ENCODE measurements at places on chromosomes 11 and 22.

- no peak for DNase-seq
Measured at GRCh38 chr11:61950035-61950547, at the start of gene BEST1. TSS of gene BEST1 (plus strand) at chr11:61950351. CDS start at chr11:61951807, 1,456 bp downstream.

GRCh38 chr11:104798789-104799188 is 99.5 kb downstream of the CASP12 start:
- no peak for DNase-seq

DNA sequence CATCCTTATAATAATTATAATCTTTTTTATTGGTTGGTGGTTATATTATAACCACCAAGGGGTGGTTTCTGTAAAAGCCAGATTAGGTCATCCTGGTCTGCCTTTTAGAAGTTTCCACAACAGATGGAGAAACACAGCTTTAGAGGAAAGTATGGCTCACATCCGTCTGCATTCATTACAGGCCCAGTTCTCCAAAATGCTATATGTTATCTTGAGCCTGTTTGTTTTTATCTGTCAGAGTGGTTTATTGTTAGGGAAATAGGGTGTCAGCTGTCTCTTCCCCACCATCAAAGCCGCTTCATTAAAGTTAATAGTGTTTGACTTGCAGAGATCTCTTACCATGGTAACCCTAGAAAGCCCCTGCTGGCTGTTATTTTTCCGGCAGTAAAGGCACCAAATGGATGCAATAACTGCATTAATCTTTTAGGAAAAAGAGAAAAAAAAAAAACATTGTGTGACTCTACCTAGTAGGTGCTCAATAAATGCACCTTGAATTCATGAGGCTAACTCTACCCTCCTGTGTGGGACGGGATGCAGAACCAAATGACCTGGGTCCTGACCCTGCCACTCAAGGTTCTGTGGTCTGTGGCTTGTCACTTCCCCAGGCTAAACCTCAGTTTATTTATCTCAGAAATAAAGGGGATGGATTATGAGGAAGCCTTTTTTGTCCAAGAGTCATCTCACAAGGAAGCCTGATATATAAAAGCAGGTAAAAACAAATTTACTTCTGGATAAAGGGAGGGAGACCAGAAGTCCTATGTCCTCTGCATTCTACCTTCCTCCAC is 118.3 kb downstream of the WT1 start:
- no peak for DNase-seq

DNA sequence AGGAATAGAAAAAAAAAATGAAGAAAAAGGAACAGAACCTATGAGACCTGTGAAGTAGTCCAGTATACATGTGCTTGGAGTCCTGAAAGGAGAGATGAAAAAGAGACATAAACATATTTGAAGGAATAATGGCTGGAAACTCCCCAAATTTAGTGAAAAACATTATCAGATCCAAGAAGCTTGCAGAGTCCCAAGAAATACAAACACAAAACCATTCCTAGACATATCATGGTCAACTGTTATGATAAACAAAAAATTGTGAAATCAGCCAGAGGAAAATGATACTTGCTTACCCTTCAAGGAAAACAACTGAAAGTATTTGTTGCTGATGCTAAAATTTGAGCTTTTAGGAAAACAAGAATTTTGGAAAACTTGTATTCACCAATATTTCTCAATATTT is 250.1 kb downstream of the DDX10 start:
- no peak for DNase-seq

DNA sequence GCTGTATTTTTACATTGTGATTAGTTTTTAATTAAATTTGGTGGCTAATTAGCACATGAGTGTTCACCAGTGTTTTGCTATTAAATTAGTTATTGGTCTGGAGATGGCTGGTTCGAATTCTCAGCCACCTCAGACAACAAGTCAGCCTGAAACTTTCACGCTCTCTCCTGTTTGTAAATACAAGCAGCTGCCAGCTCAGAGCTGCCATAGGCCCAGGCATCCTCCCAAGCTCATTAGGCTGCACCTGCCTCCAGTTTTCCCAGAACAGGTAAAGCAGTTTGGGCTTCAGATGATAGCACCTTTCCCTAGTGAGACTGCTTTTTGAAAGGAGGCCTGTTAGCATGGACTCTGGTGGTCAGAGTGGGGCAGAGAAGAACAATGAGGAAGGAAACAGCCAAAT is 156.8 kb downstream of the NAV2 start:
- DNase-seq = no peak

GRCh38 chr11:27319072-27319471 is 43.9 kb downstream of the CCDC34 start:
- no peak for DNase-seq

GRCh38 chr11:112229746-112230433 is 3.7 kb downstream of the PTS start:
- DNase-seq = no peak

DNA sequence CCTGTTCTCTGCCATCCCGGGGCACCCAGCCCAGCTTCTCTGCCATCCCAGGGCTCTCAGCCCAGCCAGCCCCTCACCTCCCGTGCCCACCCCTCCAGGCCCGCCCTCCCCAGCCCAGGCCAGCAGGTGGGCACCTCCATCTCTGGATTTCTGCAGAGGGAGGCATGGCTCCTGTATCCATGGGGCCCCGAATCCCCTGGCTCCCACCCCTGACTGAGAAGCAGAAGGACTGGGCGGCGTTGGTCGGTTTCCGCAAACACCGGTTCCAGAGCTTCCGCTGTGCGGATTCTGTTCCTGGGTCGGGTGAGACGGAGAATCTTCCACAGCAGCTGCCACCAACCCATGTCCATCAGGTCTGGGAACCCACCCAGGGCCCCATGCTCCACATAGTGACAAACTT is 240.3 kb downstream of the BRD1 start:
- peak; percentile 7 for DNase-seq

DNA sequence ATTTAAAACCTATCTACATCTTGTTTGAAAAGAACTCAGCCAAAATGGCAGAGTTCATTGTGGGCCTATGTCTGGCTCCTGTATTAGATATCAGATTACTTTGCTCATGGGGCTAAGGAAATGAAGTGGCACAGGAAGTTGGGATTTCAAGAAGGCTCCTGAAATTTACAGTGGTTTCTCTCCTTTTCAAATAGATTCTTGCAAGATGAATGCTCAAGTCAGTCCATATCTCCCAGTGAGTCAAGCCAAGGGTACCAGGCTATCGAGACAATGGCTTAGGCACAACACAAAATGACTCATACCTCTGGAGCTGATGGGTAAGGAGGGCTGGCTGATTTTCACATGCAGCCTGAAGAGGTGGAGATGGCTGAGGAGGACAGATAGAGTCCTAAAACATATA is 24.1 kb upstream of the APOA1 start:
- no peak for DNase-seq

- no peak for DNase-seq
Measured at GRCh38 chr11:93820847-93821246, 29.6 kb downstream of the VSTM5 start.

DNA sequence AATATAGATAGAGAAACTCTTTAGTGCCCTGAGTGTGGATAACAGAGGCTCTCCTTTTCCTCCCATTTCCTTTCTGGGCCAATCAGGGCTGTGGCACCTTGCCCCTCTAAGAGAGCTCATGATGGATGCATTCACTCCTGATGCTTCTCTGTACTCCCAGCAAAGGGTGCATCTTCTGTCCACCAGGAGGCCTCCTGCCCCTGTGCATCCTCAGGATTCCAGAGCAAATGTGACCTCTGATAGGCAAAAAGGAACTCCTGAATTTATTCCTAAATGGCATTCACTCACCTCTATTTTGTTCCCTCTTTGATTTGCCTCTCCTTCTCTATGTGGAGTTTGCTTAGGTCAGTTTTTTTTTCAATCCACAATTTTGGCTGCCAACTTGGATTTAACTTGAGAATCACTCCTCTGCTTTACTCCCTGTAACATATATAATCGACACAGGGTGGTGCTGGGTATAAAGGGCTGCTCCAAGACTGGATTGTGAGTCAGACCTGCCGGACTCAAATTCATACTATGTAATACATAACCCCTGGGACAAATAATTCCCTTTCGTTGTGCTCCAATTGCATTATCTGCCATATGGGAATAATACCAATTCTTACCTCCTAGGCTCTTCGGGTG is 1.1 kb upstream of the MRGPRX4 start:
- no peak for DNase-seq

DNA sequence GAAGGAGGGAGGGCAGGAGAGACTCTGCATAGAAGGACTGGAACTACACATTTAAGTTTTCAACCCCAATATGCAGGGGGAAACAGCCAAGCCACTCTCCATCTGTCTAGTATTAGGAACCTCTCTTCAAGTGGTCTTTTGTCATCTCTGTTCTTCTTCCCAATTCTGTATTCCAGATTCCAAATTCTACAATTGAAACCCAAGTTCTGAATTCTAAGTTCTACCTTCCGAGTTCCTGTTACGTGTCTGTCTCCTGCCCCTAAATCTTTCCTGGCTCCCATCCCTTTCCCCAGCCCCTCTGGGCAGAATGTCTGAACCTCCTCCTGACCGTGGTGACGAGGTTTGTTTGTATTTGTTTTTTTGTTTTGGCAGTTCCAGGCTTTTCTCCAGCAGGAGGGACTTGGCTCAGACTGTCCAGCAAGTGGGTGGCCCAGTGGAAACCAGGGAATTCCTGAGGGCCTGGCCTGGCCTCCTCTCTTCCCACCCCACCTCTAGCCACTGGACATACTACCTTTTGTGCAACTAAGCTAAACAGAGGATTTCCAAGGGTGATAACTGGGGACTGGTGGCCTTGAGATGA is 1.6 kb upstream of the THOC5 start:
- no peak for DNase-seq

DNA sequence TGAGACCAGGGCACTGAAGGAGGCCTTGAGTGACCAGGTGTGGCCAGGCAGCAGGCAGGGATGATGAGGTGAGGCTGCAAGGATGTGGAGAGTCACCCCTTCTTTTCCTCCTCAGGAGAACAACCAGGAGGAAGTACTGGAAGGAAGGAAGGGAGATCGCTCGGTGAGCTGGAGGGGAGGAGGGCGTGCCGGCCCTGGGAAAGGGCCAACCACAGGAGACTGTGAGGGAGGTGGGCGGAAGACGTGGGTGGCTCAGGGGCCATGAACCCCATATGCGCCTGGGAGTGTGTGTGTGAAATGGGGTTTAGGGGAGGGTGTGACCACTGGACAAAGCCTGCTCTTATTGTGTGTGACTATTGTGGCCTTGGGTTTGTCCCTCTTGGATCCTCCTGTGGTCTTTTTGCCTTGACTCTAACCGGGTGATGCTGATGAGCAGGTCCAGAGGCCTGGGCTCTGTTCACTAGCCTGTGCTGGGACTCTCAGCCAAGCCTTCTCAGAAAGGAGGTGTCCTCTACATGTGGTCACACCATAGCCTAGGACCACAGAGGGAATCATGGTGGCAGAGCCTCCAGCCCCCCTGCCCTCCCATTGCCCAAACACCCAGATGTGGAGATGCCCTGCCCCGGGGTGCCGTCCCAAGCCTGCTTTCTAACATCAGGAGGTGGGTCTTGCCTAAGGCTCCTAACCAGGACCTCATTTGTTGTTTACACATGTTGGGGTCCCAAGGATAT is 41.3 kb upstream of the TUB start:
- DNase-seq = no peak

DNA sequence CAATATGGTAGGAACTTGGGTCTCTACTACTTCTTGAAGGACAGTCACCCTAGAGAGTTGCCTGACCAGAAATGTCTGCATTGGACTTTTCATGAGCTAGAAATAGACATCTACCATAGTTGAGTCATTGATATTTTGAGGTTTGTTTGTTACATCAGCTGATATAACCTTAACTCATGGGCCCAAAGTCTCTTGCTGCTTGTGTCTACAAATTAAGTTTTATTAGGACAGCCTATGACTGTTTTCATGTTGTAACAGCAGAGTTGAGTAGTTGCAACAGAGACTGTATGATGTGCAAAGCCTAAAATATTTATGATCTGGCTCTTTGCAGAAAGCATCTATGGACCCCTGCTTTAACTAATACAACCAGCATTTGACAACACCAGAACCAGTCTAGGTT is 155.3 kb downstream of the MIAT start:
- DNase-seq = no peak

DNA sequence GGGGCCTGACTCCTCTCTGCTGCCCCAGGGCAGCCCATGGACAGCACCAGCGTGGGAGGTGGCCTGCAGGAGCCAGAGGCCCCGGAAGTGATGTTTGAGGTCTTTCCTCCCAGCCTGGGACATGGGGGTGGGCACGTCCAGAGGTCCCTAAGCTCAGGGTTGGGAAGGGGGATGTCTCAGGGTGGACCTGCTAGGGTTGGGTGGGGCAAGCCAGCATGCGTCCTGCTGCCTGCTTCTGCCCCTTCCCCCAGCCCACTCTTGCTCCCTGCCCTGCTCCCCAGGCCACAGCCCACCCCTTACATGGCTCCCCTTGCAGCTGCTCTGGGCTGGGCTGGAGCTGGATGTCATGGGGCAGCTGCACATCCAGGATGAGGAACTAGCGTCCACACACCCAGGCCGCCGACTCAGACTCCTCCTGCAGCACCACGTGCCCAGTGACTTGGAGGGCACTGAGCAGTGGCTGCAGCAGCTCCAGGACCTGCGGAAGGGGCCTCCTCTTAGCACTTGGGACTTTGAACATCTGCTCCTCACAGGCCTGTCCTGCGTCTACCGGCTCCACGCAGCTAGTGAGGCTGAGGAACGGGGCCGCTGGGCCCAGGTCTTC is 1.3 kb downstream of the FAM180B start:
- no peak for DNase-seq

DNA sequence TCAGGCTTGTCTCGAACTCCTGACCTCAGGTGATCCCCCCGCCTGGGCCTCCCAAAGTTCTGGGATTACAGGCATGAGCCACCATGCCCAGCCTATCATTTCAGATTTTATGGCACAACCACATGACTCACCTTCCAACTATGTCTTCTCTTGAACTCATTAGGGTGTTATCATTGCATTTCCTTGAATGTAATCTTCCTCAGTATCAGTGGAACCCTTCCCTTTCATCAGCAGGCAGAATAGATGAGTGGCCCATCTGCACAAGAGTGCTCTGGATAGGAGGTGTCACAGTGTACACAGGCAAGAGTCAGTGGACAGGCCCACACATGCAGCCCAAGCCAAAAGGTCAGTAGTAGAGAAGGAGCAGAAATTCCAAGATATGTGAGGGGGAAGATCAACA is 29.1 kb upstream of the AQP11 start:
- DNase-seq = no peak

GRCh38 chr11:130369713-130370112 is 55.0 kb upstream of the ZBTB44 start:
- DNase-seq = no peak

DNA sequence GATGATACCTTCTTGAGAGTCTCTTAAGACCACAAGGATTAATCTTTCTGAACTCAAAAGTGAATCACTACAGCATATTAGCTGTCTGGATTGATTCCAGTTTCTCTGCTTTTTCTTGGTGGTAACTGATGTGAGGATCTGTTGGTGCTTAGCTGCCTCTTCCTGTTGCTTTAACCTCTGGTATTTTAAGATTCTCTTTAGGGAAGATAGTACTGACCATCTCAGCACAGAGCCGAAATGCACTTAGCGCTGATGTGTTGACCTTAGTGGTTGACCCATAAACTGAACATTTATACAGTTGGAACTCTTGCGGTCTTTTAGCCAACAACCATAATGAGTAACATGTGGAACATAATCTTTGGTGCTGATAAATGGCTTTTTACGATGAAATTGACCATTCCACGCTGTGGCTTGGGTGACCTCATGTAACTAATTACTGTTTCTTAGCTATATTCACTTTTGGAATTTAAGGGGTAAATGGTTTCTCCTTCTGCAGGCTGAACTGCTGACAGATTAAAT is 33.7 kb downstream of the APLP2 start:
- DNase-seq = no peak
